CMK (cell line): ENCODE measurements at places on chromosomes 1 and 21.

- DNase-seq = no peak
Measured at GRCh38 chr1:61515096-61515495, 209.8 kb downstream of the TM2D1 start.

GRCh38 chr21:35189077-35189863, 140.2 kb upstream of the RUNX1 start:
- DNase-seq = no peak

GRCh38 chr1:205709640-205710039, 29.3 kb upstream of the SLC45A3 start:
- DNase-seq = no peak

DNA sequence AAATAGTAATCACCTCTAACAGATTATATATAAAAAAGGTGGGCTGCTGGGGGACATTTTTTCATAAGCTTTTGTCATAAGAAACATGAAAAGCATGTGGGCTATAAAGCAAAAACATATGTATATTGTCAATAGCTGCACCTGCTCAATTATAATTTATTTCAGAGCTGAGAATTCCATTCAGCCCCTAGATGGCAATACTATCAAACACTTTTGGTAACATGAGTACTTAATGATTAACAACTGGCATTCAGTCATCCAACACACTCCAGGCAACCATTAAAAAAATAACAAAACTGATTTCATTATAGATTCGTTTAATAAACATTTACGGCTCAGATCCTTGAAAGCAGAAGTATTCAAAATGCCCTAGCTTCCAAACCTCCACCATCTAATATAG, 115.1 kb downstream of the KCTD3 start:
- no peak for DNase-seq
